ENCODE measurements at places on chromosomes 3 and 15. TPM values are rescaled to one million over a fixed set of nuclear protein-coding genes. Genes with fewer than 3 reads are reported as not detected.

GRK7 gene
- total RNA-seq = not detected

PCSK6 gene
- total RNA-seq = 0.61 TPM

PAQR5 gene
- total RNA-seq = not detected

FAH gene
- 60.0 TPM for total RNA-seq

XYLB gene
- 2.3 TPM for total RNA-seq

EPHA3 gene
- total RNA-seq = 0.72 TPM

C2CD4A gene
- 0.14 TPM for total RNA-seq

MYO5C gene
- total RNA-seq = 1.0 TPM

DPPA2 gene
- total RNA-seq = not detected

PLA2G4B gene
- total RNA-seq = 8.3 TPM

TRIM42 gene
- not detected for total RNA-seq

CTXN2 gene
- total RNA-seq = not detected

PRR20G gene
- not detected for total RNA-seq

ADIPOQ gene
- not detected for total RNA-seq

PLSCR2 gene
- total RNA-seq = not detected

LSM3 gene
- 24.5 TPM for total RNA-seq

ZNF148 gene
- 28.5 TPM for total RNA-seq

ATP13A5 gene
- not detected for total RNA-seq

CXCR6 gene
- total RNA-seq = 1.8 TPM

OR5H1 gene
- total RNA-seq = not detected

SLMAP gene
- total RNA-seq = 44.8 TPM

All from activated naive CD4-positive, alpha-beta T cell treated with anti-CD3 and anti-CD28 coated beads, Interleukin-2, amount 50 U/mL, for 72 hours (primary cell).